ENCODE measurements at places on chromosomes 11 and 22.

- DNase-seq, result no peak
Observed at GRCh38 chr11:124294687-124295086, 19.1 kb downstream of the OR8D1 start.

GRCh38 chr22:35539910-35540594 is 579 bp upstream of the RASD2 start:
- peak; percentile 58 for DNase-seq

GRCh38 chr11:69053169-69053477 is 4.4 kb downstream of the TPCN2 start:
- DNase-seq, result no peak

- peak; percentile 77 for DNase-seq
Observed at GRCh38 chr22:37457093-37457893, 28.9 kb downstream of the MFNG start.

GRCh38 chr11:124329787-124330478 is 9.9 kb upstream of the OR8D2 start:
- DNase-seq, result no peak

DNA sequence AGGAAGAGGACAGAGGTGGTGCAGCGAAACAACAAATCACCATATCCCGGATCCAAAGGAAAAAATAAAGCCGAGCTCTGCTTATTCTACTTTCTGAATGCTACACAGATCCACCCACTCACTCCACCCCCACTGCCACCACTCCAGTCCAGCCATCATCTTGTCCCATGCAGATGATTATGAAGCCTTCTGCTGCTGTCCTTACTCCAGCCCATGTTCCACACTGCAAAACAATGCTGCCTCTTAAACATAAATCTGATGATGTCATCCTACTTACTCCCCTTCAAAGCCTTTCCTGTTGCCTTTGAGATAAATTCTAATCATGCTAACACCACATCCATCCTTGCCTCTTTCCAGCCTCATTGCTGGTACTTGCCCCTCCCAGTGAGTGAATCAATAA is 6.5 kb upstream of the DRD2 start:
- DNase-seq, result no peak

All from T-helper 2 cell (primary cell).